ENCODE measurements at places on chromosomes 7 and 10.

DNA sequence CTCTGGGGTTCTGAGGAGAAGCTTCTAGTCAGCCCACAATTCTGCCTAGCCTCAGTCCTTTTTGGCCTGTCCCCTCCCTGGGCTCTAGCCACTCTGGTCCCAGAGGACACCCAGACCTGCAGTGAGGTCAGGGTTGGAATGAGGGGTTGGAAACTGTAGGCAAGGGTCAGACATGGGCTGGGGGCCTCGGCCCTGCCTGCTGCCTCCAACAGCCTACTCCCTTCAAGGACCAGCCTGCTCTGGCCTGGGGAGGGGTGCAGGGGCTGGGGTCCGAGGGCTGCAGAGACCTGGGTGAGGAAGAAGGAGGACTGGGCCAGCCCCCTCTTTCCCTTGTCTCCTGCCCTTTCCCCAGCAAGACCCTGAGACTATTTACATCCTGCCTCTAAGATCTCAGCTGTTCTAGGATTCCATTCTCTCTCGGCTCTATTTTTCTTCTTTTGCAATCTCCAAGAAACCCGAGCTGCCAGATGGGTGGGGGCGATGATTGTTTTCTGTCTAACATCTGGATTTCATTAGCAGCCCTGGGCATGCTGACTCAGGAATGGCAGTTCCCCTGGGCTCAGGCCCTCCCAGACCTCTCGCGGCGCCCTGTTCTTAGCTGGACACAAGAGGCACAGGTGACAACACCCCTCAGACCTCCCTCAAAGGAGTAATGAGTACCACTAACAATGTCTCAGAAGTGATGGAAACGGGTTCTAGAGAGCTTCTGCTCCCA, 23.1 kb downstream of the ZCCHC24 start:
- DNase-seq, result no peak

DNA sequence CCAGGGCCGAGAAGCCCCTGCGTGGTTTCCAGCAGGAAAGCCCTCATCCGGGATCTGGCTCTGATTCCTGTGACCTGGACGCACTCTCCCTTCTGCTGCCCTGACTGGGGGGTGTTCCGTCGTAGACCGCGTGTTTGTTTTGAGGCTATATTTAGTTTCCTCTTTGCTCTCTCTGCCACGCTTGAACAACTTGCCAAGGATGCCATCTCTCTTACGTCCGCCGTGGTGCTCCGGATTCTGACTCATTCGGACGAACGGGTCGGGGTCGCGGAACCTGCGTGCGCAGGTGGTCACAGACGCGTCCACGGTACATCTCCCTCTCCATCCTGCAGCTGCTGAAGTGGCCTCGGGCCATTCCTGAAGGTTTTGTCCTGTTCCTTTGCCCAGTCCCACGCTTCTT, 10.4 kb upstream of the SORCS3 start:
- DNase-seq, result no peak

GRCh38 chr10:92789067-92789466, 59.3 kb upstream of the EXOC6 start:
- DNase-seq, result no peak

DNA sequence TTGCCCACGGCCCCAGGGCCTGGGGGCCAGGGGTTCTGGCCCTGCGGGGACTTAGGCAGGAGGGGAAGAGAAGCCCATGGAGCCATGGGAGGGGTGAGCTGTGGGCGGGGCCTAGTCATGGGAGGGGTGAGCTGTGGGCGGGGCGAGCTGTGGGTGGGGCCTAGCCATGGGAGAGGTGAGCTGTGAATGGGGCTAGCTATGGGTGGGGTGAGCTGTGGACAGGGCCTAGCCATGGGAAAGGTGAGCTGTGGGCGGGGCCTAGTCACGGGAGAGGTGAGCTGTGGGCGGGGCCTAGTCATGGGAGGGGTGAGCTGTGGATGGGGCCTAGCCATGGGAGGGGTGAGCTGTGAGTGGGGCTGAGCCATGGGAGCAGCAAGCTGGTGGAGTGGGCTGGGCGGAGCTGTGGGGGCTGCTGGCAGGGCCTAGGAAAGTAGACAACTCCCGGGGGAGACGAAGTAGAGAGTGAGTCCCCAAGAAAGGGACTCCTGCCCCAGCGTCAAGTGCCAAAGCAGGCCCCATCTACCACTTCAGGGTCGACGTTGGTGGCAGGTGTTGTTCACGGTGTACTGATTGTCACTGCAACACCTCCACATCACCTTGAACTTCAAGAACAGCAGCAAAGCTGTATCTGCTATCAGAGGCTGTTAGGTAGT, 19.2 kb upstream of the TTYH3 start:
- no peak for DNase-seq

DNA sequence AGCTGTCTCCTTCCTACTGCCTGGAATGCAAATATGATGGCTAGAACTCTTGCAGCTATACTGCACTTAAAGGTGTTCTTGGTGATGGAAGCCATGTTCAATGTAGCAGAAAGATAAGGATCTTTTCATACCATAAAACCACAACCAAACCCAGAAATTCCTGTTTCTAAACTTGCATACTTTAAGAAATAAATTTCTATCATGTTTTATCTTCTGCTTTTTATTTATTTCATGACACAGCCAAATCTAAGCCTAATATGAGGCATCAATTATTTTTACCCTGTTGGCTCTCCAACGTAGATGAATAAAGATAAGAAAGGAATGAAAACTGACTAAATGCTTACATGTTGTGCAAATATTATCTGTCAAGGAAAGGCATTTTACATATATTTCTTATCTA, 224.1 kb downstream of the DOCK4 start:
- DNase-seq, result no peak

DNA sequence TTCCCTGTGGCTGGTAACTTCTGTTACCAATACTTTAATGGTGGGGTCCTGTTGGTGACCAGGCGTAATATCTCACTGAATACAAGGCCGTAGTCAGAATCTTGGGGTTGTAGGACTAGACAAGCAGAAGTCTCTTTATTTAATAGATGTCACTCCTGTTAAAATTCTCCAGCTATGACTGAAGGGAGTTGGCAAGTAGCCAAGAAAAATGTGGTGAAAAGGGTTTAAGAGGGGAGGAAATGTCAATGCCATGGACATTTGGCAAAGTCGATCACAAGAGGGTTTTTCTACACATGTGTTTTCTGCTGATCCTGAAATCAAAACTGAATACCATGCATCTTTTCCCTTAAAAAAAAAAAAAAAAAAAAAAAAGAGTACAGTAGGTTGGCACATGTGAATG, 533.5 kb downstream of the AUTS2 start:
- DNase-seq, result no peak

DNA sequence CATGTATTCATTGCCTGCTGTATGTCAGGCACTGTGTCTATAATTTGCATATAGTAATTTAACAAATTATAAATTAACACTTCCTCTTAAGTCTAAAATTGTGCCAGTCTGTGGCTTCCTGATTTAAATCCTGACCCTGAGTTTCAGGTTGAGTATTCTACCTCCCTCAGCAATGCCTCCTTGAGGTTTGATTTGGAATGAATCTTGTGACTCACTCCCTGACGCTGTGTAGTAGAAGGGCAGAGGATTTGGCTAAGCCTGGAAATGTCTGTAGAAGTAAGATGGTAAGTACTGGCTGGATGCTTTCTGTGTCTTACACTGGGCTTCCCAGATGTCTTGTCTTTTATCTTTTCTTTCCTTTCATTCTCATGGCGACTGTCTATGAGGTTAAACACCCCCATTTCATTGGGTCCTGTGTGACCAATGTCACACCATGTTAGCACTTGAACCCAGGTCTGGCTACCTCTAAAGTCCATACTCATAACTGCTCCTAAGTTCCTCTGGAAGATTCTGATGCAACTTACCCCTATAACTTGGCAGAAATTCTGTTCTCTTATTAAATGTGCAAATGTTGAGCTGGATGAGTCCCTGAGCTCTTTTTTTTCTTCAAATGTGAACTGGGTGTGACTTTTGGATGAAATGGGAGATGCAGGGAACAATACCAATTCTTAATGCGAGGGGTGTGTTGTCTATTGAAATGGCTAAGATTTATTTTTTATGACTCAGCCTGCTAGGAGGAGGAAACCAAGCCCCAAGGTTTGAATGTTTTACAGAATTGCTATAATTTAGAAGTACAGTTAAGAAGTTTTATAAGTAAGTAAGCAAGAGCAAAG, 48.5 kb downstream of the PLCE1 start:
- no peak for DNase-seq

DNA sequence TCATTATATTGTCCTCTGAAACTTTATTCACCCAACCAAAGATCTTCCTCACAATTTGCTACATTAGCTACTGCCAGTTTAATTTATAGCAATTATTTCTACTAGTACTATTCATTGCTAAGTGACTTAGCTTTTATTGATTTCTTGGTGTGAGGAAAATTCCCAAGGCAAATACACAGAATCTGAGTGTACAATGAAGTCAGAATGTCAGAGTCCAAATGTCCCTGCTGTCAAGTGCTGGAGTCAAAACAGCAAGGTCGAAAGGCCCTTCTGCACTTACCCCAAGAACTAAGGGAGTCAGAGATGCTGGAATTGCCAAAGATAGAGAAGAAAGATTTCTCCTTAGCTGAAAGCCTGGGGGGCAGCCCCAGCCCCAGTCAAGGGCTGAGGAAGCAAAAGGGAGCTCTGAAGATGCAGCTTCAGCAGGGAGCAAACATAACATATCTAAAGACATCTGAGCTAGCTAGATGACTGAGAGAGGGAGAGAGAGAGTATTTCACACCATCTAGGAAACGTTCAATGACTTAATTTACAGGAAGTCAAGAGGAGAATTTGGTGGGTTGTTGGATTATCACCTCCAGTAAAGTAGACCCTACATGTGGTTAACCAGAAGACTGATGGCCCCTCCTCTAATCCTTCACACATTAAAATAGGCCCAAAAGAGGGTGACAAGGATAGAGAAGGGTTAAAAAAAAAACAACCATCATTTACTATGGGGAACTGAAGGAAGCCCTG, 36.6 kb upstream of the SAMD8 start:
- no peak for DNase-seq

DNA sequence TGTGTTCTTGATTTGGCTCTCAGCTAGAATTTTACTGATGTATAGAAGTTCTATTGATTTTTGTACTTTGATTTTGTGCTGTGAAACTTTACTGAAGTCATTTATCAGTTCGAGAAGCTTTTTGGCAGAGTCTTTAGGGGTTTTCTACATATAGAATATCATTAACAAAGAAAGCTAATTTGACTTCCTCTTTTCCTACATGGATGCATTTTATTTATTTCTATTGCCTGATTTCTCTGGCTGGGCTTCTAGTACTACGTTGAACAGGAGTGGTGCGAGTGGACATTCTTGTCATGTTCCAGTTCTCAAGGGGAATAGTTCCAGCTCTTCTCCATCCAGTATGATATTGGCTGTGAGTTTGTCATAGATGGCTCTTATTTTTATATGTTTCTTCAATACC, 65.4 kb downstream of the RNF133 start:
- DNase-seq, result no peak

GRCh38 chr7:149733924-149734790, 39.2 kb downstream of the ZNF467 start:
- DNase-seq, result no peak

GRCh38 chr7:111010798-111011197, 80.1 kb upstream of the LRRN3 start:
- no peak for DNase-seq

- no peak for DNase-seq
Observed at GRCh38 chr7:151914051-151914450, 37.1 kb upstream of the PRKAG2 start.

GRCh38 chr10:110916554-110917346, 2.2 kb downstream of the BBIP1 start:
- DNase-seq, result no peak

GRCh38 chr10:93224005-93224779, 150.5 kb downstream of the CYP26A1 start:
- no peak for DNase-seq

GRCh38 chr7:139889186-139889871, 60.3 kb downstream of the TBXAS1 start:
- DNase-seq, result no peak

DNA sequence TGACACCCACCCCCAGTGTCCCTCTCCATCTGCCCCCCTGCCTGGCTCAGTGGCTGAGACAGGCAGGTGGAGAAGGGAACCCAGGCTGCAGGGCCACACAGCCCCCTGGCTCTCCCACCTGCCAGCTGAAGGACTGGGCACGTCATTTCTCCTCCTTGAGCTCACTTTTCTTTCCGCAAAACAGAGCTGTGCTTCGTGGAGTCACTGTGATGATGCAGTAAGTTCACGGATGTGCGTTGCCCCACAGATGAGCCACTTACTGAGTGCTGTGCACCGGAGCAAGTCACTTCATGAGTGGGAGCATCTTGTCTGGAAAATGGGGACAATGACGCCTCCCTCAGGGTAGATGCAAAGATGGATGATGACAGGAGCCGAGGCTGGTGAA, 2.7 kb downstream of the OPN4 start:
- no peak for DNase-seq

- no peak for DNase-seq
Observed at GRCh38 chr7:97026715-97027426, 2.2 kb upstream of the DLX5 start.

DNA sequence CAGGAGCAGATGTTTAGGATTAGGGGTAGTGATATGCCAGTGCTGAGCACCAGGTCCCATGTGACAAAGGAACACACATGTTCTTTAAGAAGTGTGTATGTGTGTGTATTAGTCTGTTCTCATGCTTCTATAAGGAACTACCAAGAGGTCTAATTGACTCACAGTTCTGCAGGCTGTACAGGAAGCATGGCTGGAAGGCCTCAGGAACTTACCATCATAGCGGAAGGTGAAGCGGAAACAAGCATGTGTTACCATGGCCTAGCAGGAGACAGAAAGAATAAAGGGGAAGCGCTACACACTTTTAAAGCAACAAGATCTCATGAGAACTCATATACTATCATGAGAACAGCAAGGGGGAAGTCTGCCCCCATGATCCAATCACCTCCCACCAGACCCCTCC, 22.8 kb upstream of the PDZD8 start:
- no peak for DNase-seq

DNA sequence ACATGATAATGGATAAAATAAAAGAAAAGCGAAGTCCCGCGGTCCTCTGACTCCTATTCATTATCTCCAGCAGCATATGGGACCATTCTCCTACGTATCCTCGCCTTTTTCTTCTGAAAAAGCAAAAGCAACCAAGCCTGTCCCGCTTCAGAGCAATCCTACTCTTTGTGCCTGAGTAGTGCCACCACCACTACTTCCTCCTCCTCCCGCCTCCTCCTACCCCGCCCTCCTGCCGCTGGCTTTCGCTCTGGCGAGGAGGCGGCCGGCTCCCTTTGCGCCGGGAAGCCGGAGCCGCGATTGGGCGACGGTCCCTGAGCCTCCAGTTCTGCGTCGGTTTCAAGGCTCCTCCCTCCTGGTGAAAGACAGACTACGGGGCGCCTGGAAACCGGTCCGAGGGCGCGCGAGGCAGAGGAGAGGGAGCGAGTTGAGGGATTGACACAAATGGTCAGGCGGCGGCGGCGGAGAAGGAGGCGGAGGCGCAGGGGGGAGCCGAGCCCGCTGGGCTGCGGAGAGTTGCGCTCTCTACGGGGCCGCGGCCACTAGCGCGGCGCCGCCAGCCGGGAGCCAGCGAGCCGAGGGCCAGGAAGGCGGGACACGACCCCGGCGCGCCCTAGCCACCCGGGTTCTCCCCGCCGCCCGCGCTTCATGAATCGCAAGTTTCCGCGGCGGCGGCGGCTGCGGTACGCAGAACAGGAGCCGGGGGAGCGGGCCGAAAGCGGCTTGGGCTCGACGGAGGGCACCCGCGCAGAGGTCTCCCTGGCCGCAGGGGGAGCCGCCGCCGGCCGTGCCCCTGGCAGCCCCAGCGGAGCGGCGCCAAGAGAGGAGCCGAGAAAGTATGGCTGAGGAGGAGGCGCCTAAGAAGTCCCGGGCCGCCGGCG, at the start of gene FZD1:
Gene FZD1, plus strand, starts transcription at position 388 of the 878 bp plus-strand sequence. Its CDS starts 448 bp downstream, at position 836.
- peak; percentile 95 for DNase-seq

GRCh38 chr7:133947458-133948254, 179.5 kb upstream of the LRGUK start:
- no peak for DNase-seq
